Gastroesophageal sphincter (tissue), 4 donors: ENCODE measurements at places on chromosomes 7 and 10. TPM values are rescaled to one million over a fixed set of nuclear protein-coding genes. Genes with fewer than 3 reads are reported as not detected.

The PAX4 gene
- total RNA-seq: not detected

The ARPC1A gene
- total RNA-seq: 90.6 TPM

The TRPV5 gene
- not detected for total RNA-seq

The SEPTIN14 gene
- total RNA-seq: not detected

The SYNPO2L gene
- 0.16 TPM for total RNA-seq

The STOX1 gene
- 11.8 TPM for total RNA-seq

The LRRC4 gene
- 1.9 TPM for total RNA-seq

The STEAP2 gene
- 38.4 TPM for total RNA-seq

The OR2A42 gene
- total RNA-seq: 0.39 TPM

The CFAP70 gene
- total RNA-seq: 1.8 TPM

The ETV1 gene
- total RNA-seq: 10.3 TPM

The SMNDC1 gene
- 12.0 TPM for total RNA-seq

The INTS1 gene
- total RNA-seq: 34.3 TPM

The SEMA3A gene
- total RNA-seq: 61.6 TPM

The CHRM2 gene
- total RNA-seq: 78.9 TPM

The SPDYE6 gene
- not detected for total RNA-seq

The MKI67 gene
- 1.0 TPM for total RNA-seq

The PLEKHS1 gene
- total RNA-seq: 0.12 TPM

The SPACDR gene
- total RNA-seq: not detected

The PRKAR1B gene
- 37.3 TPM for total RNA-seq

The SLC18A2 gene
- 0.82 TPM for total RNA-seq

The RARRES2 gene
- total RNA-seq: 157 TPM

The HTR7 gene
- total RNA-seq: 0.62 TPM

The SGCE gene
- total RNA-seq: 138 TPM

The GDF2 gene
- not detected for total RNA-seq

The GDF10 gene
- total RNA-seq: 5.8 TPM

The NME8 gene
- not detected for total RNA-seq

The PPIA gene
- total RNA-seq: 1,206 TPM

The HOXA7 gene
- 1.6 TPM for total RNA-seq

The SLC16A9 gene
- 1.7 TPM for total RNA-seq

The MXI1 gene
- total RNA-seq: 103 TPM

The PRR15 gene
- total RNA-seq: not detected

The CCL24 gene
- not detected for total RNA-seq

The NKX1-2 gene
- total RNA-seq: not detected

The LRGUK gene
- total RNA-seq: 0.94 TPM

The STEAP1 gene
- 12.6 TPM for total RNA-seq

The CNPY4 gene
- 13.6 TPM for total RNA-seq

The CYP3A7 gene
- not detected for total RNA-seq

The HBP1 gene
- total RNA-seq: 121 TPM

The THSD7A gene
- 3.3 TPM for total RNA-seq

The ARL4A gene
- 36.9 TPM for total RNA-seq
